ENCODE measurements at places on chromosomes 4 and X. TPM values are rescaled to one million over a fixed set of nuclear protein-coding genes. Genes with fewer than 3 reads are reported as not detected.

DNA sequence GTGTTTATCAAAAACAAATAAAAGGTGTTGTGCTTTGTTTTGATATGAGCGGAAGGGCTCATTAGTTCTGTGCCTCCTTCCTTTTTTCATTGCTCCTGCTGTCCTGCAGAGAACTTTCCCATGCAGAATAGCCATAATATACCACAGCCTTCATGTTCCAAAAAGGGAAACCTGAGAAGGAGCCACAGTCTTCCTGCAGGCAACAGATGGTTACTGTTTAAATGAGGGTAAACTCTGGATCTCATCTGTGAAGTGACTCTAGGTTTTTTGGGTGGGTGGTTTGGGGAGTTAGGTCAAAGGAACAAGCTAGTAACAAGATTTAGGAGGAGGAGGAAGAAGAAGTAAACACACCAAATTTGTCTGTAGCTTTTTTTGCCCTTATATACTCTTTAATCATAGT, 131.8 kb downstream of the BMPR1B start:
- DNase-seq, result no peak

- DNase-seq, result no peak
Measured at GRCh38 chr4:7928711-7929110, 10.9 kb downstream of the AFAP1 start.

DNA sequence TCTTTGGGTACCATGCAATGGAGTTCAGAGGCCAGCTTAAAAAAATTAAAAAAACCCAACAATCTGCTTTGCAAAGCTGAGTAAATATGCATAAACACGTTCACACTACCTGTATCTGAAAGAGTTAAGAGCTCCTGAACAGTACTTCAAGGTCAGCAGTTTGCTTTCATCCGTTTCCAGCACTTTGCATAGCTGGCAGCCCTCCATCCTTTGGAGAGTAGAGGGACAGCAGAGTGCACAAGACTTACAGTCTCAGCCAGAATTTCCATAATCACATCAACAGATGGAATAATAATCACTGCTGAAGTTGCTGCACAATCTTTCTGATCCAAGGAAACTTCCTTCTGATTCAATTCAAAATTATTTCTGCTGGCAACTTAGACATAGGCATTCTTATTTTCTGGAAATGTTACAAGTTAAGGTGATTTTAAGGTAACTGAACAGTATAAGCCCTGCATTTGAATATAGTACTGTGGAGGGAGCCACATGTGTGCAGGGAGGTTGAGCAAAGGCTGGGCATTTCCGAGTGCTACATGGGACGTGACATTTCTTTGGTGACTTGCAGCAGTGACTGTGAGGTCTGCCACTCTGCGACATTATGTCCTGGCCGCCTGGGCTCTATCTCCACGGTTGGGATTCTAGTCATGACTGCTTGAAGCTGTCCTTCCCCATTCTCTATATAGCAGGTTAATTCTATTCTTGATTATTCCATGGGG, 73.5 kb upstream of the EMCN start:
- no peak for DNase-seq

DNA sequence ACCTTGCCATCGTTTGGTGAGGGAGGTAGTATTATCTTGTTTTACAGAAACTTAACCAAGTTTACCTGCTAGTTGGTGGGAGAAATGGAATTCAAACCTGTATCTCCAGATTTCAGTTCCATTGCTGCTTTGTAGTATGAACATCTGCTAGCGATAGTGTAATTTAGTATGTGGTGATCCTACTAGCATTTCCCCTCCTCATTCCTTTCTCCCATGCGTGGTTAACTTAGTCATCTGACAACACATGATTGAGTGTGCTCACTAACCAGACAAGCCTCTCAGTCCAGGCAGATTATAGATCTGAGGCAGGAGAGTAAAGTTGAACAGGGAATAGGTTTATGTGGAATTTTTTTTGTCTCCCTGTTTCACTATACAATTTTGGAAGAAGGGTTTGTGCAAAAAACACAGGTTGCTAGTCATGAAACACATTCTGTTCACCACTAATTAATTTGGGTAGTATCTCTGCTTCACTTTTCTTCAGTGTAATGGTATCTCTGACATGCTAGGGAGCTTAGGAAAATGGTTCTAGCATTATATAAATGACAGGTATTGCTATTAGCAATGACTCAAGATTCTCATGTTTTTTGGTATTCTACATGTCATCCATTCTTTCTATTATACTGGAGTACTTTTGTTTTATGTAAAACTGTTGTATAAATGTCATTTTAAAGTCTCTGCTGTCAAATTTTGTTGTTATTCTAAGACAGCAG, 21.7 kb downstream of the RBPJ start:
- DNase-seq, result no peak

GRCh38 chr4:187687697-187688096, 307.9 kb upstream of the ZFP42 start:
- DNase-seq, result no peak

- no peak for DNase-seq
Measured at GRCh38 chrX:2373615-2374014, 127.2 kb downstream of the DHRSX start.

GRCh38 chr4:4388836-4389575, 2.1 kb downstream of the NSG1 start:
- DNase-seq, result no peak

GRCh38 chr4:184293552-184293951, 75.9 kb upstream of the ENPP6 start:
- no peak for DNase-seq

- DNase-seq, result peak; percentile 34
Measured at GRCh38 chr4:140004549-140004895, 149.5 kb downstream of the MAML3 start.

DNA sequence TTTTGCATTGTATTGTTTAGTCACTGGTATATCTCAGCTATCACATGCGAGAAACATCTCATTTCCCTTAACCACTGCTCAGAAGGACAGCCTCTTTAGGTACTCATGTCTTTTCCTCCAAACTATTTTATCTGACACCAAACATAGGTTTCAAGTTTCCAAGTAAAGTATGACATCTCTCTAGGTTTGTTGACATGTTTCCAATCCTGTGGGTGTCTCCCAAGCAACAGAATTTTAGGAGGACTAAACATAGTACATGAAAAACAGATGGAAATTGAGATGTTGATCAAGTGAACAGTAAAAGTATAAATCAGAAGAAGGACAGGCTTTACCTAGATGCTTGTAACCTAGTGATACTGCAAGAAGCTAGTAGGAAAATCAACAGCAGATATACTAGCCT, 371.4 kb downstream of the DTHD1 start:
- no peak for DNase-seq

GRCh38 chr4:80010316-80010715, 62.7 kb downstream of the ANTXR2 start:
- no peak for DNase-seq

GRCh38 chr4:71866212-71866885, 82.5 kb upstream of the GC start:
- DNase-seq, result no peak

GRCh38 chr4:79739912-79740311, 331.9 kb upstream of the GK2 start:
- DNase-seq, result no peak

TRIM60 gene
- not detected for total RNA-seq

RASL11B gene
- total RNA-seq, result 31.7 TPM
